Gastroesophageal sphincter (tissue), 4 donors: ENCODE measurements at places on chromosomes 4 and X.

DNA sequence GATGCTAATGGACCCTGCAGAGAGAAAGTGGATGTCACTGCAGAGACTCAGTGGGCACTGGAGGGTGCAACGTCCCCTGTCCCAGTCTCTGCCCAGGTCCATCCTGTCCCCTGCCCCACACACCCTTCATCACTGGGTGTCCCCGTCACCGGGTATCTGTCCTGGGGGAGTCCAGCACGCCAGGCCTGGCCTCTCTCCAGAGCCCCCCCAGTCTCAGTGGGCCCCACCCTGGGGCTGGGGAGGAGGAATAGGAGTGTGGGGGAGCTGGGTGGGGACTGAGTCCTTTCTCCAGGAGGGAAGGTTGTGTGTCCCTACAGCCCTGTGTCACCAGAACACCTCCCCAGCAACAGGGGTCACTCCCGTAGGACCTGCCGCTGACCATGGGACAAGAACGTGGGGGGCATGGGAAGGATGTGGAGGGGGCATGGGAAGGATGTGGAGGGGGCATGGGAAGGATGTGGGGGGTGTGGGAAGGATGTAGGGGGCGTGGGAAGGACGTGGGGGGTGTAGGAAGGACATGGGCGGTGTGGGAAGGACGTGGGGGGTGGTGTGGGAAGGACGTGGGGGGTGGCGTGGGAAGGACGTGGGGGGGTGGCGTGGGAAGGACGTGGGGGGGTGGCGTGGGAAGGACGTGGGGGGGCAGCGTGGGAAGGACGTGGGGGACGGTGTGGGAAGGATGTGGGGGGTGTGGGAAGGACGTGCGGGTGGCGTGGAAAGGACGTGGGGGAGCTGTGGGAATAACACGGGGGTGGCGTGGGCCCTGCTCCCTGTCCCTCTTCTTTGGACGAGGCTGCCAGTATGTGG is 21.0 kb upstream of the SPON2 start:
- ATAC-seq, result no peak

DNA sequence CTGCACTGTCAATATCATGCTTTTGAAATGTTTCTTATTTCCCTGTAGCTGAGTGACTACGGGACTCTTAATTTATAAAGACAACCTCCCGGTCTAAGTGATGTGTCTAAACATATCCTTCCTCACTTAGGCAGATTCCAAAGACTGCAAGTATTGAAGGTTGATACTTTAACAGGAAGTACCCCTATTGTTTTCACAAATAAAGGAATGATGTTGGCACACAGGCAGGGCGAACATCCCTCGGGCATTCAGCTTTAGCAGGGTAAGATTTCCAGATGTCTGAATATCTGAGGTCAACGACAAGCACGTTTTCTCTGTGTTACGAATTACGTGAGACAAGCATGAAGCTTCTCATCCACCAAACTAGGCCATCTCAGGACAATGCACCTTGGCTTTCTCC is 638.0 kb upstream of the FRG1 start:
- ATAC-seq, result no peak

DNA sequence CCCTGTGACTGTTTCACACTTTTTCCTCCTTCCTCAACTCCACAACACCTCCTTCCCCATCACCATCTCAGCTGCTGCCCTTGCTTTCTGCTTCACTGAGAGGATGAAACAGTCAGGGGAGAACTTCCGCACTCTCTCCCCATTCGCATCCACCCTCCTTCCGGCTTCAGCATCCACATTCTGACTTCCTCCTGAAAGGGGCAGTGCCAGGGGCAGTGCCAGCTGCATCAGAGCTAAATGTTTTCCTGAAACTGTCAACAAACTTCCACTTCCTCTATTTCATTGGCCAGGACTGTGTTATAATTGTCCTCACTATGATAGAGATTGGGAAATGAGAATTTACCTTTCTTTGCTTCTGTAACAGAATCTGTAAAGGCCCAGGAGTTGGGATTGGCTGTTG is 18.2 kb upstream of the RASL11B start:
- ATAC-seq, result peak; percentile 44

- ATAC-seq, result no peak
Measured at GRCh38 chrX:12567857-12568256, 223.4 kb upstream of the PRPS2 start.

DNA sequence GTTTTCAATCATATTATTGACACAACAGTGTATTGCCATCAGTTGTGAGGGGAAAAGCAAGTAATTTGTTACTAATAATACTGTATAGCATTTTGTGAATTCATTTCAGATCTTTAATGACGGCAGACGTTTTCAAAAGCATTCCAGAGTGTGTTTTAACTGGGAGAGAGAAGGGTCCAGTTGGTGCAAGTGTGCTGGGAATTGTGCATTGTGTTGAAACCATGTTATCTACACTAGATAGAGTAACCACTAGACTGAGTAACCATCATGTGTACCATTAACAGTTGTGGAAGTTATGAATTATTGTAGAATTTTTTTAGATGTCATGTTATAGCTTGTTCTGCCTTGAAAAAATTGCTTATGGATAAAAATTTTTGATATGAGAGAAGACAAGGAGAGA is 104.5 kb upstream of the VEGFC start:
- ATAC-seq, result no peak

DNA sequence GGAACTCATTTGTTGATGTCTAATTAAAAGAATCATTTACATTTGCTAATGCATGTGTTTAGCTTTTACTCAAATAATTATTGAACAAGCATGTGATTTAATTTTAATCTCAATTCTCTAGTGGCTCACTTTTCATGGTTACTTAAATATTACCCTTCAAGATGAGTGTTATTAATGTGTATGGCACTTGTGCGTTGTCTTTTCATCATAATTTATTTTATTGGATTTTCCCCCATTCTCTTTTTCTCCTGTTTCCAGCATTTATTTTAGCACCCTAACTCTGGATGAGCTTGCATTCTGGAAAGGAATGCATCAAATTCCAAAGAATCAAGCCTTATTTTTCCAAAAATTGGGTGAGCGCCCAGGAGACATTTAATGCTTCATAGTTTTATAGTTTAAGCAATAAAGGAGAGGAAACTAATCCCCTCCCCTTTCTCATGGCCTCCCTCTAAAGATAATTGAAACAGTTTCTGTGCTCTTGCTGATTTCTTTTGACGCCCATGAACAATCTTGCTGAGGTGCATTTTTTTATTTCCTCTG is 191.1 kb upstream of the FAT4 start:
- no peak for ATAC-seq

DNA sequence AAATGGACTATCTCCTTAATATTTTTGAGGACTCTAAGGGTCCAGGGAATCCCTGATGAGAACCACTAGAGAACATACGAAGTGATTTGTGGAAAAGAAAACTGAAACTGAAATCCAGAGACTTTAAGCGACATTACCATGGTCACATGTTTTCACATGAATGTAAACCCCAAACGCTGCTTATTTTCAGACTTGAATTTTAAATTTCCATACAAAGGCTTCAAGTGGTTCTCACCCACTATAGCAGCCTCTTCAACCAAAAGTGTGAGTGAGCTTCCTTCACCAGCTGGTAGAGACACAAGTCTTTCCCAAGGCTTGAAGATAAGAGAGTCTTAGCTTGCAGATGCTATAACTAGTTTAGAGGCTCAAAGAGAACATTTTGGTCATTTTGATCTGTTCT is 232.7 kb downstream of the MGST2 start:
- ATAC-seq, result no peak

GRCh38 chrX:74085642-74086236 is 218.2 kb upstream of the ZCCHC13 start:
- no peak for ATAC-seq

DNA sequence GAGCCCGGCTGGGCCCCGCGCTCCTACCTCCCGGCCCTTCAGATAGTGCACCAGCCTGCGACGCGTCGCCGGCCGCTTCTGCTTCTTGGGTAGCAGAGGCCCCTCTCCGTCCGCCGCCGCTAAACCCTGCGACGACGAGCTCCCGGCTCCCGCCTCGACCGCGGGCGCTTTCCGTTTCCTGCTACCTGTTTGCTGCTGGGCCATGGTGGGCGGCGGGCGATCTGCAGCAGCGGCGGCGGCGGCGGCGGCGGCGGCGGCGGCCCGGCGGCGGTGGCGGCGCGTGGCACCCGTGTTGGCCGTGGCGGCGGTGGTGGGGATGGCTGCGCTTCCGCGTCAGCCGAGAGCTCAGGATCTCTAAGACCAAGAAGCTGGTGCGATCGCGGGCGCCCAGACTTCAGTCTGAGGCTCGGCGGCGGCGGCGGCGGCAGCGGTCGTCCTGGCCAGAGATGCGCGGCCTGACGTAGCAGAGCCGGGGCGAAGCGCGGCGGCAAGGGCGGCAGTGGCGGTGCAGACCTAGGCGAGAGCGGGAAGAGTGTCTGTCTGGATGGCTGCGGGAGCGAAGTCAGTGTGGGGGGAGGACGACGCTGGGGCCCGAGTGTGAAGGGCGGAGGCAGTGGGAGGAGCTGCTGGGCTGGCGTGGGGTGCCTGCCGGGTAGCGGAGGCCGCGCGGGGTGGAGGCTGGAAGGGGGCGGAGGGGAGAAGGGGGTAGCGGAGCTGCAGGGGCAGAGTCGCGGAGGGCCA is at the start of gene DCAF12L2:
DCAF12L2 (minus strand) TSS at position 569 of the 741 bp plus-strand sequence; CDS start at position 204, 365 bp downstream.
- ATAC-seq, result peak; percentile 74

DNA sequence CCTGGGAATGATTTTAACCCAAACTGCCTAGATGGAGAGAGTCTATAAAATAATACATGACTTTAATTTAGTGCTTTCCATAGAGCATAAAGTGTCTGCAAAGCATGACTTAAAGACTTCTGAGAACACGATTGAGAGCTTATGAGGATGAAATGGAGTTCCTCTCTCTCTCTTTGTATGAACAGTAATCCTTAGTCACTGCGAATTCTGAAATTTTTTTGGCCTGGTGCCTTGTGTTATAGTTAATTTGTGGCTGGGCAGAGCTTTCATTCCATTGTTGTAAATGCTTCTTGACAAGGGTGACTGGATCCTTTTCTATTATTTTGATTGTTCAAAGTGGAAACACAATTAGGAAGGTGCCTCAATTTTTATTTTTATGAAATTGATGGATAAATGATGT is 179.5 kb downstream of the CEP135 start:
- ATAC-seq, result no peak

GRCh38 chrX:109856974-109857373 is 123.9 kb upstream of the ACSL4 start:
- ATAC-seq, result no peak
